AG09309 (cell line): ENCODE measurements at places on chromosomes 3 and 15.

GRCh38 chr3:136602818-136603217 is 149.4 kb downstream of the STAG1 start:
- DNase-seq = no peak

- no peak for DNase-seq
Observed at GRCh38 chr15:100899601-100900000, 19.6 kb upstream of the LRRK1 start.

GRCh38 chr15:92417716-92418115 is 24.0 kb downstream of the ST8SIA2 start:
- no peak for DNase-seq

- DNase-seq = no peak
Observed at GRCh38 chr15:28980709-28981350, 95.1 kb downstream of the APBA2 start.

- DNase-seq = no peak
Observed at GRCh38 chr3:40381904-40382616, 4.9 kb upstream of the ENTPD3 start.

GRCh38 chr3:149243540-149243939 is 21.9 kb upstream of the CP start:
- no peak for DNase-seq

DNA sequence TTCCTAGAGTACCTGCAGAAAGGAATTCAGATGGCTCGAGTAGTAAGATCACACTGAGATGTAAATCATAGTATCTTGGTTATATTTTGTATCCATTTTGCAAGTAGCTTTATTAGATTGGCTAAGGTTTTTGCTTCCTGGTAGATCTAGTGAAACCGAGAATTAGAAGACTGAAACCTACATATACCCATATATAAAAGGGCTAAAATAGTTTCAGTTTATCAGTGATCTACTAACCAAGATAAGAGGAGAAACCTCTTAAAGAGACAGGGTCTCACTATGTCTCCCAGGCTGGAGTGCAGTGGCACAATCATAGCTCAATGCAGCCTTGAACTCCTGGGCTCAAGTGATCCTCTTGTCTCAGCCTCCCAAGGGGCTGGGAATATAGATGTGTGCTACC is 135.3 kb downstream of the PCCB start:
- DNase-seq = no peak

- DNase-seq = no peak
Observed at GRCh38 chr15:33584797-33585196, 274.0 kb downstream of the RYR3 start.

DNA sequence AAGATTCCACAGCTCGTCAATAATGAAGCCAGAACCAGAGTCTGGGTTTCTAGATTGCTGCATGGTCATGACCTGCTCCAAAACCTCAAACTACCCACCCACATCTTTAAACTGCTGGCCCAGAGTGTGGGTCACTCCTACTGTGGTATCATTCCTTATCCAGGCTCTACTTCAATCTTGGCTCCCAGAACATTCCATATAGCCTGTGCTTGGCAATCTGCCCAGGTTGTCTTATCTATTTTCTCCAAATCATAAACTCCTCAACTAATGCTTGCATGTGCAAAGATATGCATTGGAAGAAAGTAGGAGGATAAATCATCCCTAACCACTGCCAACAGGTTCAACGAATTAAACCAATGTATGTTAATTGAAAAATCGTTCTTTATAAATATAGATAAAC is 169.7 kb downstream of the ANXA2 start:
- no peak for DNase-seq

- DNase-seq = no peak
Observed at GRCh38 chr3:126448136-126448892, 27.4 kb downstream of the ZXDC start.

DNA sequence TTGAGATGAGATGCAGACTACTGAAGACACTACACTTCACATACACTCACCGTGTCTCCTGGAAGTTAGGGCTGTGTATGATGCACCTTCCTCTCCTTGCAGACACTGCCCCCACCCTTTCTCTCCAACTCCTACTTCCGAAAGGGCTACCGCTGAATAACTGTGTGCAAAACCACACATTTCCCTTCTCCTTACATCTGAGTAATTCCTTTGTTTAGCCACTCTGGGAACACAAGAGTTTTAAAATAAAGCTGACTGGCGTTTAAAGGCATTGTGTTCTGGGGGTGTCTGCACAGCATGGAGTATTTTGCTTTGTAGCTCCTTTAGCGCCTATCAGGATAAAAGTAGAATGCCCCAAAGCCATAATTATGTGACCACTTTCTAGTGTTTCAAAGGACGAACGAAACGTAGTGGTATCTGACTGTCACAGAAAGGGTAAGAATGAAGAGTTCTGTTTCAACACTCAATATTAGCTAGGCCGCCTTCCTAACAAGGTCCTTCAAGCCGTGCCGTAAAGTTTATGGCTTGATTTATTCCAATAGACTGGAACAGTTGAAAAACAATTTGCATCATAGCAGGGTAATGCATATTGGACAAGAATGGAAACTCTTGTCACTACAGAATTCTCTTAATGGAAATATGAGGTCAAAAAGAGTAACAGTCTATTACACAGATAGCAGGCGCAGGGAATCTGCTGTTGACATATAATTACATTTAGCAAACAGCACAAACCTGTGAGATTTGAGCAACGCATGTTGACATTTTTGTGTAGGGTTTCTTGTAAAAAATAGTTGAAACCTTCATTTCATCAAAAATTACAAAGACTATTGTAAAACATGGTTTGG is 619.9 kb downstream of the FOXP1 start:
- no peak for DNase-seq

- DNase-seq = no peak
Observed at GRCh38 chr15:98715890-98716443, 67.6 kb downstream of the IGF1R start.

DNA sequence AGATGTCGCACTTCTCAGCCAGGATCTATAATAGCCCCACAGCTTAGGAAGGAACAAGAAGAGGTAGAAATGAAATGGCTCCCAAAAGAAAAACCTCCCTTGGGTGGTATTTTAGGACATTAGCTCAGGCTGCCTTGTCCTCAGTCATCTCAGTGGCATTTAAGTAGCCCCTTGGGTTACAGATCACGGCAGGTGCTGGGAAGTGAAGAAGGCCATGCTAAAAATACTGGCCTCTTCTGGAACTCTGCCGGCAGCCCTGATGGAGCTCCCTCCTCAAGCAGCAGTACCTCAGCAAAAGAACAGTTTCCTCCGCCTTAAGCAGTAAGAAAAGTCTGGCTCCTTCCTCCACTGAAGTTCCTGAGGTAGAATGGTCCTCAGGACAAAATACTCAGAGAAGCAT is 7.3 kb upstream of the TPM1 start:
- DNase-seq = no peak

DNA sequence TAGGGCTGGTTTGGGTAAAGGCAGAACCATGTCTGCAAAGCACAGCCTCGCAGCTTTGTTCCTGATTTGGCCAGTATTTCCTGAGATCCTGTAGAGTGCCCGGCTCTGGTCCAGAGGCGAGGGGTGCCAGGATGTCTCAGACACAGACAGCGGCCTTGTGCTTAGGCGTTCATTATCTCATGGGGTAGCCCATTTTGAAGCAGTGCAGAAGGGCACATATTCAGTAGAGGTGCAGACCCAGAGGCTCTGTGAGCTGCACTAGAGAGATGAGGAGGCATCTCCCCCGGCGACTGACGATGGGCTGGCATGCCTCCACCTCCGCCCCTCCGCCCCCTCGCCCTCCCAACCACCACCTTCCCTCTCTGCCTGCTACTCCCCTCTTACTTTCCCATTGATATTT is 170.3 kb downstream of the CHDH start:
- no peak for DNase-seq

- DNase-seq = no peak
Observed at GRCh38 chr3:5072100-5072816, 49.8 kb upstream of the ARL8B start.

DNA sequence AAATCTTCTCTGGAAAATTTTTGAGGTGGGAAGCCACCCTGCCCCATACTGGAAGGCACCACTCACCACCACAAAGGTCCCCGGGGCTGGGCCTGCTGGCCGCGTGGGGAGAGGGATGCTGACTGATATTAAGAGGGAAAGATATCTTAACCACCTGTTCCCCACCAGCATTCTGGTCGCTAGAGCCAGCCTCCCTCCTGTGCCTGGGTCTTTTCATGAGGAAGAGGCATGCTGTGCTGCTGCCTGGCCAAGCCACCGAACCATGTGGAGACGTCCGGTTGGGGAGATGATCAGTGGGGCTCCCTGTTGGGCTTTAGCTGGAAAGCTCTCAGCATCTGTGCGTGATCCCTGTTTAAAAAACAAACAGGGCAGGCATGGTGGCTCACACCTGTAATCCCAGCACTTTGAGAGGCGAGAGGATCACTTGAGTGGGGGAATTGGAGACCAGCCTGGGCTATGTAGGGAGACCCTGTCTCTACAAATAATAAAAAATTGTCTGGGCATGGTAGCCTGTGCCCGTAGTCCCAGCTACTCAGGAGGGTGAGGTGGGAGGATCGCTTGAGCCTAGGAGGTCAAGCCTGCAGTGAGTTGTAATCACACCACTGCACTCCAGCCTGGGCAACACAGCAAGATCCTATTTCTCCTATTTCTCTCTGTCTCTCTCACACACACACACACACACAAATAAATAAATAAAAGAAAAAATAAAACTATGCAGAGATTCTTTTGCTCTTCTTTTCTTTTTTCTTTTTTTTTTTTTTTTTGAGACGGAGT is 1.0 kb downstream of the KLHL18 start:
- no peak for DNase-seq

GRCh38 chr15:49817100-49817499 is 196.3 kb downstream of the DTWD1 start:
- DNase-seq = no peak

DNA sequence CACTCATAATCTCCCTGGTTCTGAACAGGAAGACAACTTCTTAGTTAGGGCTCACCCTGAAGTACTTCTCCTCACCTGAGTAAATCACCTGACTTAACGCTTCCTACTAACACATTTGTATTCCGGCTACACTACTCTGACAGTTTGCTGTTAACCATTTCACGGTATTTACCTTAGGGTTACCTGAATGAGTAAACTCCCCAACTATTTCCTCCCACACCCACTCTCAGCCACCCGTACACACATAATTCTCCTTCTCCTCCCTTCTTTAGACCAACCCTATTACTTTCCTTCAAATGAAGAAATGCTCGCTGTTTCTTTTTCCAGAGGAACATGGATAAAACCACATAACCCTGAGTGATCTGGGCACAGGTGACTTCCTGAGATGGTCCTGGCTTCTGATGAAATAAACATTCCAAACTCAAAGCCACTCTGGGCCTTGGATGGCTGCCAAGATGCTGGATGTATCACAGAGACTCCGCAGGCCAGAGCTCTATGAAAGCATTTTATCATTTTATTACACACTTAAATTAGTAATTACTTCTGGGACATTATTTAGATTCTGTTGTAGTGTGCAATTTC is 183.6 kb upstream of the ATP11B start:
- DNase-seq = no peak

DNA sequence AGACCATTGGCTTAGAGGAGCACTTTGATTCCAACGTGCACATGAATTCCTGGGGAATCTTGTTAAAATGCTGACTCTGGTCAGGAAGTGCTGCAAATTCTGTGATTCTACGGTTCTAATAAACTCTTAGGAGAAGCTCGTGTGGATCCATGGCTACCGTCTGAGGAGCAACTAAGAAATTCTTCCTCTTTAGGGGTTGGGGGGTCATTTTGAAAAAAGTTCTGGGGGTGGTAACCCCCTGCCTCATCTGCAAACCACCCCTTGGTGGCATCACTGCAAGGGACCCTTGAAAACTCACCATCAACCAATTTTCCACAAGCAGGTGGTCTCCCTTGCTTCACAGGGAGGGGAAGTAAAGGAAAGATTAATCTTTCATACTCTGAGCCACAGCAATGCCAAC is 52.2 kb upstream of the IGF1R start:
- no peak for DNase-seq

DNA sequence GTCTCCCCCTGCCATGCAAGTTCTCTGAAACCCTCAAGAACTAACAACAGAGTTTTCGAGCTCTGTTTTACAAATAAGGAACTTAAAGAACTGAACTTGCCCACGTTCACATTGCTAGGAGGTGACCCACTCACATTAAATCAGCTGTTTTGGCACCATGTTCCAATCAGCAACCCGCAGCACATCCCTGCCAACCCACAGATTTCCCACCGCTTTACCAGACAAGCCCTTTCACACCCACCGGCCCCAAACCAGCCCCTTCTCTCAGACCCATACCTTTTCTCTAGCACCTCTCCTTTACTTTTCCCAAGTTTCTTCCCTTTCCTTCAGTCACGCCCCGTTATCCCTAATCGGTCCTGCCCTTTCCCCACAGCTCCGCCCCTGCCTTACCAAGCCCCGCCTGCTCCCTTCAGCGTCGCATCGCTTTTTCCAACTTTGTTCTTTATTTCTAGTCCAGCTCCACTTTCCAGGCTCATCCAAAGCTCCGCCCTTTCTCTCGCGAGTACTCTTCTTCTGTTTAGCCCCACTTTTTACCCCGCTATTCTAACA is 804 bp upstream of the BRPF1 start:
- DNase-seq = no peak

GRCh38 chr15:79494963-79495755 is 63.0 kb downstream of the MINAR1 start:
- DNase-seq = no peak

GRCh38 chr3:11591391-11592282 is 52.1 kb downstream of the VGLL4 start:
- no peak for DNase-seq

DNA sequence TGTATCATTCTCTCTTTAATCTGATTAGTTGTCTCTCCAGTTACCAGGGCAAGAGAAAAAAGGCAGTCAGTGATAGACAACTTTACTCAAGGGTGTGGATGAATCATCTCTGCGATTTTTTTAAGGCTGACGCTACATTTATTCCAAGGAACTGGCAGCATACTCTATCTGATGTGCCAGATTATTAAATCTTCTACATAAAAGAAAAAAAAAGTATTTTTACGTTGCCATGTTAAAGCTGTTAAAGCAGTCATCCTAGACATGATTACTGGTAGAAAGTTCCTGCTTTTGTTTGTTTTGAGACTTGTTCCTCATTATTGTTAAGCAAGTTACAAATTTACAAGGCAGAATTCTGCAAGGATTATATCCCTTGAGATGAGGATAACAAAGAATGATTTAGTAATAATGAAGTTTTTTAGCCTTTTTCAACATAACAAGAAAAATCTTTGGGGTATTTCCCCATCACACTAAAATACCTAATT is 121.7 kb downstream of the CBLB start:
- peak; percentile 17 for DNase-seq

DNA sequence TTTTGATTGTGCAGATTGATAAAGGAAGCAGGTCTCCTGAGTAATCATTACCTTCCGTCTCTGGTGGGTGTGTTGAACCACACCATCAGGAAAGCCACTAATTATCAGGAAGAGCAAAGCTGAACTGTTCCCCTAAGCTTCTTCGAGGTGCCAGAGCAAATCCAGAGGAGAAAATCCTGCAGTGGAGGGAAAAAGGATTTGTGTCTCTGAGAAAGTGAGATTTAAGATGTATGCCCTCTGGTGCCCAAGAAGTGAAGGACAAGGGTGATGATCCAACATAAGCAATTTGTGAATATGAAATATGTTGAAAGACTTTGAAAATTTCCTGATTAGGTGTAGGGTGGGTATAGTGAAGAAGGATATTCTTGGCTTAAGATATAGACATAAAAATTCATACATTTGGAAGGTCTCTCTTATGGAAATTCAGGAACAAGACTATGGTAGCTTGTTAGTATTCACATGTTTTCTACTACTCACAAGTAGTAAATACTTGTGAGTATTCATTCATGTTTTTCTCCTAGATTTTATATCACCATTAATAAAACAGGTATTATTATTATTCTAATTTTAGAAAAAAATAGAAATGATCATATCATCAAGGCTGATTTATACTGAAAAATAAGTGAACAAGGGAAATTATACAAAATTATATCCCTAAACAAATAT is 34.8 kb downstream of the COMMD2 start:
- DNase-seq = peak; percentile 53

GRCh38 chr15:71496336-71496955 is 313.9 kb upstream of the NR2E3 start:
- no peak for DNase-seq
